ENCODE measurements at places on chromosomes 6 and 20.

DNA sequence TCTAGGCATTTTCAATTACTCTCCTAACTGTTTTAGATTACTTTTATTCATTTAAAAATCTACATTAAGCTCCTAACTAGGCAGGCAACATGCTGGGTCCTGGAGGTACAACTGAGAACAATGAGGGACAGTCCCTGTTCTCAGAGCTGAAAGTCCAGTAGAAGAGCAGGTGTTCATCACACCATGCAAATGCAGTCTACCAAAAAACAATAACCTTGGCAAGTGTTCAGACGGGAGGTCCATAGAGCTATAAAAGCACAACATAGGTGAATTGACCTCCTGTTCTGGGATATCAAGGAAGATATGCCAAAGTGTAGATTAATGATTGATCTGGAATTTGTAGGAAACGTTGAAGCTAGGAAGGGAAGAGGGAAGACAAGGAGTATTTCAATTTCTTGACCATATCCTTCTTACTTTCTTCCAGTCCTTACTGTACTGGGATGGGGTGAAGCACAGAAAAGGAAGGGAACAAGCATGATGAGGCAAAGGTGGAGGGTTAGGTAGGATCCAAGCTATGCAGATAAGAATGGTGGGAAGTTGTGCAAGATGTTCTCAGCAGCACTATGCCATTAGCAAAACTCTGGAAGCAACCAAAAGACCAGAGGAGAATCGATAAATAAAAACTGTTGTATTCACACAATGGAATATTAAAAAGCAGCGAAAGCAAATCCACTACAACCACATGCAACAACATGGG is 485.7 kb upstream of the JARID2 start:
- no peak for DNase-seq

- no peak for DNase-seq
These were observed 7.4 kb downstream of the TMEM14C start for GRCh38 chr6:10730254-10730653.

GRCh38 chr6:69422020-69422419 is 374.8 kb downstream of the LMBRD1 start:
- DNase-seq, result no peak

GRCh38 chr20:60928341-60928740 is 323.7 kb upstream of the CDH4 start:
- DNase-seq, result no peak

GRCh38 chr6:158799051-158799792 is 19.9 kb downstream of the EZR start:
- DNase-seq, result peak; percentile 86

DNA sequence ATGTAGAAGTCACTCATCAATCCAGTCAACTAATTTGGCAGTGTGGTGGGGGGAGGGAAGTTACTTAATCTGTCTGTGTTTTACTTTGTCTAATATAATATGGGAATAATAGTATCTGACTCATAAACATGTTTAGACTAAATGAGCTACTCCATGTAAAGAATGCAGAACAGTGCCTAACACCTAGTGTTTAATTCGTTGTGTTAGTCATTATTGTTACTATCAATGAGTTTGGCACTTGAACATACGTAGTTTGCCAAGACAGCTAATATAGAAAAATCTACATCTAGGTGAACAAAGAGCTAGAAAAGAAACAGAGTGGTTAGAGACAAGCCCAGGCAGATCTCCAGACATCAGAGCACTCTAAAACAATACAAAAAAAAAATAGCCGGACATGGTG is 49.1 kb downstream of the IRAK1BP1 start:
- DNase-seq, result no peak

DNA sequence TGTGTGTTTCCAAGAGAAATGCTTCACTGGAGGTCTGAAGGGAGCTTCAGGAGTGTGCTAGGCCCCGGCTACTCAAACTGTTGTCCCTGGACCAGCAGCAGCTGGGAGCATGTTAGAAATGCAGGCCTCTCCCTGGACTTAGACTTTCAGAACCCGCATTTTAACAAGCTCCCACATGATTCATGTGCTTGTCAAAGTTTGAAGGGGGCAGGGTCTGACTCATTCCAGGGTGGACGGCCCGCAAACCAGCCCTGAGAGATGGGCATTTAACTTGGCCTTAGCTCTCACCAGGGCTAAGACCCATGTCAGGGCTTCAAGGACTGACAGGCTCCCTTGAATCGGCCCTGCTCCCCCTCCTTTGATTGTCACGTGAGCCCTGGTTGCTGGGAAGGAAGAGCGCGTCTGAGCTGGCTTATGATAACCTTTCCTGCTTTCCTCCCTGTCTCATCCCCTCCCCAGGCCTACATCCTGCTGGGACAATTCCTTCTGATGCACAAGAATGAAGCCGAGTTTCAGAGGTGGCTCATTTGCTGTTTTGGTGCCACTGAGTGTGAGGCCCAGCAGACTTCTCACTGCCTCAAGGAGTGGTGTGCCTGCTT is 35.5 kb downstream of the BANF2 start:
- DNase-seq, result no peak

DNA sequence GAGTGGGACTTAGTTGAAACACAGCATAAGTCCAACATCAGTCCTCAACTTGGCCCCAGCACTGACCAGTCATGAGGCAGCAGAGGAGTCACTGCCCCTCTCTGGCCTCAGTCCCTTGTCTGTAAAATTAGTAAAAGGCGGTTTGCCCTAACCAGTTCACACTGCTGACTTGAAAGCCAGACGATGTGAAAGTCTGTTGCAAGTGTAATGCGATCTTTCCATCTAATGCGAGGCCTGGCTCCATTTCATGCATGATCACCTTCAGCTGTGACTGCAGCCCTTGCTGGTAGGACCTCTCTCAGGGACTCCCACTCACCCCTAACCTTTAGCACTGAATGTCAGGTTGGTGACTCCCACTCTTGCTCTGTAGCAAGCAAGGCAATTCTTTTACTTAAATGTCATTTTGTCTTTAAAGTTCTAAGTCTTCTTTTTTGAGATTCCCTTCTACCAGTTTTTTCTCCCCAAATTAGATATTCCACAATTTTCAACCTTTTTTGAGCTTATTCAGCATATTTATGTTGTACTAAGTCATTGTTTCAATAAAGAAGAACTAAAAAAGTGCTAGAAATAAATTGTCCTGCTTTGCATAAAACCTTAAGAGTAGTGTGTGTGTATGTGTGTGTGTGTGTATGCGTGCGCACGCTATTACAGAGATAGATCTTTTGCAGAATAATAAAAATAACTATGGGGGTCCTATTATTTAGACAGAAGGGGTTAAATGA is 245.5 kb downstream of the PACRG start:
- DNase-seq, result peak; percentile 81

- DNase-seq, result no peak
These were observed 219.4 kb downstream of the SOD2 start for GRCh38 chr6:159473475-159474263.

GRCh38 chr6:160146454-160147145 is 25.0 kb downstream of the SLC22A1 start:
- DNase-seq, result no peak

DNA sequence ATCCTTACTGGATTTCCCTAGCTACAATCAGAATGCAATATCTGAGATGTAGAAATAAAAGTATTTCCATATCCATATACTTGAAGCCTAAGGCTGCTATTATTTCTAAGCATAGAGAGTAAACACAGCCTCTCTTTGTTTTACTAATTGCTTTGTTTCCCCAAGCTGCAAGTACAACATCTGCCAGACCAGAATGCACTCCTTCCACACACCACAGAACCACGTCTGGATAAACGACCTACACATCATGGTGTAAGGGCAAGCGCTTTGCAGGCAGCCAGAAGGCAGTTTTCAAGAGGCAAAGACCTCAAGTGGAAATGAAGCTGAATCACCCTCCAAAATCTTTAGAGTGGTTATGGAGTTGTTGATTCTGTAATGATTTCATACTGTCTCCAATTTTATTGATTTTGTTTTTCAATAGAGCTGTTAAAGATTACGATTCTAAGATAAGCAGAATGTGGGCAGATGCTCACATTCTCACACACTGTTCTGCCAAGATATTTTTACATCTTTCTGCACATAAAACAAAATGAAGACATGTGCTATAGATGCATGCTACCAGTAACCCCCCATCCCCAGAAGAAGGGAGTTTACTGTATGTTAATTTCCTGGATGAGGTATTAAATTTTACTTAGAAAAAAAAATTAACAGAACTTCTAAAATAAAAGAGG is 88.8 kb downstream of the THEMIS start:
- peak; percentile 57 for DNase-seq

- DNase-seq, result no peak
These were observed 62.9 kb downstream of the WDR27 start for GRCh38 chr6:169638915-169639314.

DNA sequence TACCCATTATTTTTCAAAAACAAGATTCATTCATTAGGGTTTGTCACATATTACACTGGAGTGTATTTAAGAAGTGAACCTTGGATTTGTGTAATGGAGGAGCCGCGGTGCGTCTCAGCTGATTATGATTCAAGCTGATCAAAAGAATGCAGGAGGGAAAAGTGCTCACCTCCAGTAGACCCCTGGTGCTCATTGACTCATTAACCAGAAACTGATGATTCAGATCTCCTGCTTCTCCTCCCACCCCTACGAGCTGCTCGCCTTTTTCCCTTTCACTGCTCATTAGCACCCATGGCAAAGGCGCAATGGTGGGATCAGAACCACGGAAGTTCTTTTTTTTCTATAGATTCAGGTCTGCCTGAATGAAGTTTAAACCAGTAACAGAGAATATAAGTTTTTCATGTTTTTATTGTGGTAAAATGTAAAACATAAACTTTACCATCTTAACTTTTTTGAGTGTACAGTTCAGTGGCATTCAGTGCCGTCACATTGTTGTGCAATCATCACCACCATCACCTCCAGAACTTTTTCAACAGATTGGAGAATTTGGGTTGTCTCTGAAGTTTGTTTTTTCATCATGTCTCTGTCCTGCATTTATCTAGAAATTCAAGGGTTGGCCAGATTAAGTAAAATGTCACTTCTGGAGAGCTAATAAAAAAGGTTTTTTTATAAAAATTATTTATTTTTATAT is 101.6 kb downstream of the LINC00237 start:
- DNase-seq, result no peak

DNA sequence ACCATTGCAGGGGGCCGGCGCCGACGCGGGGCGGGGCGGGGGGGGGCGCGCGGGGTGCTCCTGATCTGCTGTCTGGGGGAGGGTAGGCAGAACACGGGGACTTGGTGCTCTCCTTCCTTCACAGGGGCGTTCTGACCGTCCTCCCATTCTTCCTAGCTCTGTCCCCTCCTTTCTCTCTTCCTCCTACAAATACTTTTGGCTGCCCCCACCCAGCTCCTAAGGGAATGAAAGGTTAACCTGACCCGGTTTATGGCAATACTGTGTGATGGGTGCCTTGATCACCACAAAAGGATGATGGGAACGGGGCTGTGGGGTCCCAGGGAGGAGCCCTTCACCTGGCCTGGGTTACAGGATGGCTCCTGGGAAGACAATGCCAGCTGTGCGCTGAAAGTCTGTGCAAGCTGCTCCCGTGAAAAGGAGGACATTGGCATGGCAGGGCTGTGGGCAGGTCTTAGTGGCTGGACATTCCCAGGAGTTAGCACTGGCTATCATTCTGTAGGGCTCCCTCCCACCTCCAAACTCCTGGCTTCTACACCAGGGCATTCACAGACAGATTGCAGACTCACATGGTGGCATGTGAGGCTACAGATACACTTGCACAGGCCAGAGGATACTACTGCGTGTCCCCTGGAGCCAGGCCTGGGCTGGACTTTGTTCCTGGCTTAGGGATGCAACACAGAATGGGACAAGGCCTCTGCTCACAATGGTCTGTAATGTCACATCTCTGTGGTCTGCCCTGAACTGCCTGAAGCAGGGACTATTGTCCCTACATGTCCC is 1.9 kb upstream of the TPD52L2 start:
- no peak for DNase-seq

- no peak for DNase-seq
These were observed 1.9 kb upstream of the TRIM38 start for GRCh38 chr6:25960734-25961133.

GRCh38 chr6:133891149-133891926 is 2.4 kb downstream of the TCF21 start:
- DNase-seq, result no peak

DNA sequence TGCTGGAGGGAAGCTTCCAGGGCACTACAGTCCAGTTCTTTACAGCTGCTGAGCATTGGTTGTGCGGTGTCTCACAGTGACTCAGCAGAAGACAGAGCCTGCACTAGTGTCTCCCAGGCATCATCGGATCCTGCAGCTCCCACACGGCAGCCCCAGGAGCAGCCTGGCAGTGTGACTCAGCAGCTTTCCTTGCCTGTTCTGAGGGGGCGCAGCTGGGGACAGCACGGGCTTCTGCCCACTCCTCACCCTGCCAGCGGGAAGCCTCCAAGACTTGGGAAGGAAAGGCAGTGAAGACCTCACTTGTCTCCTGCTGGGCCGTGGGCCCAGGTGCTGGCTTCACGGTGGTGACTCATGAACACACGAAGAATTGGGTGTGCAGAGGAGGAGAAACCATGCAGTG is 165.4 kb downstream of the SYNDIG1 start:
- no peak for DNase-seq

DNA sequence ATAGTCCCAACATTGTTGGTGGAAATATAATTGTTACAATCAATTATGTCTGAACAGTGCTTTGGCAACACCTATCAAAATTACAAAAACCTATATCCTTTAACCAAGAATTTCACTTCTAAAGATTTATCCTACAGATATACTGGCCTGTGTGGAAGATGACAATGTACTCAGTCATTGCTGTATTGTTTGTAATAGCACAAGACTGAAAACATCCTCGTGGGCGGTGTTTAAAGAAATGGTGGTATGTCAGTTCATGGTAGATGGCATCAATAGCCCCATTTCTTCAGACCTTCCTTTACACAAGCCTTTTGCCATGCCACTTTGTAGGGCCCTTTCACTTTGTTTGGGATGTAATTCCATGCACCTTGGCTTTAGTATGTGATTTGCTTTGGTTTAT is 9.8 kb upstream of the TPBG start:
- DNase-seq, result no peak

- no peak for DNase-seq
These were observed 18.7 kb downstream of the ZNF391 start for GRCh38 chr6:27407153-27407814.

DNA sequence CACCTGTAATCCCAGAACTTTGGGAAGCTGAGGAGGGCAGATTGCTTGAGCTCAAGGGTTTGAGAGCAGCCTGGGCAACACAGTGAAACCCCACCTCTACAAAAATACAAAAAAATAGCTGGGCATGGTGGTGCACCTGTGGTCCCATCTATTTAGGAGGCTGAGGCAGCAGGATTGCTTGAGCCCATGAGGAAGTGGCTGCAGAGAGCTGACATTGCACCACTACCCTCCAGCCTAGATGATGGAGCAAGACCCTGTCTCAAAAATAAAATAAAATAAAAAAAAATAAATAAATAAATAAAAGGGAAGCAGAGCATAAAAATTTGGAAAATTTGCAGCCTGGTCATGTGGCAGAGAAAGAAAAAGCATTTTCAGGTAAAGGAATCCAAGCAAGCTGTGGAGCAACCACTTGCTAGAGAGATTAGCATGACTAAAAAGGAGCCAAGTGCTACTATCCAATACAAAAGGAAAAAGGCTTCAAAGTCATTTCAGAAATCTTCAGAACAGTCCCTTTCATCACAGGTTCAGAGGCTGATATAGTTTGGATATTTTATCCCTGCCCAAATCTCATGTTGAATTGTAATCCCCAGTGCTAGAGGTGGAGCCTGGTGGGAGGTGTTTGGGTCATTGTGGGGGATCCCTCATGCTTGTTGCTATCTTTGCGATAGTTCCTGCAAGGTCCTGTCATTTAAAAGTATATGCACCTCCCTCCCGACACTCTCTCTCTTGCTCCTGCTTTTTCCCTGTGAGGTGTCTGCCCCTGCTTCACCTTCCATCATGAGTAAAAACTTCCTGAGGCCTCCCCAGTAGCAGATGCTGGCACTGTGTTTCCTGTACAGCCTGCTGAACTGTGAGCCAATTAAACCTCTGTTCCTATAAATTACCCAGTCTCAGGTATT is 11.2 kb upstream of the TTK start:
- DNase-seq, result no peak

GRCh38 chr6:158781692-158782373 is 37.3 kb downstream of the EZR start:
- no peak for DNase-seq

All from NCI-H2171 (cell line).